ENCODE measurements at places on chromosomes 6 and 20.

DNA sequence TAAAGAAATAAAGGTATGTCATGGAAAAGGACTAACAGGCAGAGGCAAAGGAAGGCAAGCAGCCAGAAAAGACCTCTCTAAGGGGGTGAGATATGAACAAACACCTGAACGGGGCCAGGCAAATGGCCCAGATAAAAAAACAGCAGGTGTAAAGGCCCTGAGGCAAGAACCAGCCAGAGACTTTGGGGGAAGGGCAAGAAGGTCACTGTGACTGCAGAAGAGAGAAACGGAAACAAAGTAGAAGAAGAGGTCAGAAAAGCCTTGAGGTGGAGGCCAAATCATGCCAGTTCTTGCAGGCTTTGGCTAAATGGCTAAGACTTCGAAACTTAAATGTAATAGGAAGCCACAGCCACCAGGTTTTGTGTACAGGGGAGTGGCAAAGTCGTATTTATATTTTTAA lies 30.8 kb downstream of the KIF16B start:
- DNase-seq, result no peak

DNA sequence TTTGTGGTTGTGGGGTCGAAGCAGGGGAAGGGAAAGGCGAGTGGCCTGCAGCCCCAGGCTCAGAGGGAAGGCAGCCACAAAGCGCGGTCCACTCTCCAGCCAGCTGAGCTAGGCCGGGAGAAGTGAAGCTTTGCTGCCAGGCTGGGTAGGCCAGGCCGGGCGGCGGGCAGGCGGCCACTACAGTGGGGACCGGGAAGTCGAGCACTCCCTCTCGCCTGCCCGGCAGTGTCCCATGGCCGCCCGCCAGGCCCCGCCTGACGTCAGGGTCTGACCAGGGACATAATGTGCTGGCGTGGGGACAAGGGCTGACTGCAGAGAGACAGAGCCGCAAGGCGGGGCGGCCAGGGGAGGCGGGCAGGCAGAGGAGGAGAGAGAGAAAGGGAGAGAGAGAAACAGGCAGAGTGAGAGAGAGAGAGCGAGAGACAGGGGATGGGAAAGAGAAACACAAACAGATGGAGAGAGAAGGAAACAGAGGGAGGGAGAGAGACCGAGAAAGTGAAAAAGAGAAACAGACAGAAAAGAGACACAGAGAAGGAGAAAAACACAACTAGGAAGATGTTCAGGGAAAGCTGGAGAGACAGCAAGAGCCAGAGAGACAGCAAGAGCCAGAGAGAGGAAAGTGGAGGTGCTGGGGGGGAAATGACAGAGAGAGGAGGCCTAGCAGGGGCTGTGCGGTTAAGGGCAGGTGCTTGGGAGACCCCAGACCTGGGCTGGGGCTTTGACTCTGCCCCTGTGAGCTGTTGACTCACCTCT lies 94.5 kb upstream of the PTPN1 start:
- DNase-seq, result peak; percentile 57

DNA sequence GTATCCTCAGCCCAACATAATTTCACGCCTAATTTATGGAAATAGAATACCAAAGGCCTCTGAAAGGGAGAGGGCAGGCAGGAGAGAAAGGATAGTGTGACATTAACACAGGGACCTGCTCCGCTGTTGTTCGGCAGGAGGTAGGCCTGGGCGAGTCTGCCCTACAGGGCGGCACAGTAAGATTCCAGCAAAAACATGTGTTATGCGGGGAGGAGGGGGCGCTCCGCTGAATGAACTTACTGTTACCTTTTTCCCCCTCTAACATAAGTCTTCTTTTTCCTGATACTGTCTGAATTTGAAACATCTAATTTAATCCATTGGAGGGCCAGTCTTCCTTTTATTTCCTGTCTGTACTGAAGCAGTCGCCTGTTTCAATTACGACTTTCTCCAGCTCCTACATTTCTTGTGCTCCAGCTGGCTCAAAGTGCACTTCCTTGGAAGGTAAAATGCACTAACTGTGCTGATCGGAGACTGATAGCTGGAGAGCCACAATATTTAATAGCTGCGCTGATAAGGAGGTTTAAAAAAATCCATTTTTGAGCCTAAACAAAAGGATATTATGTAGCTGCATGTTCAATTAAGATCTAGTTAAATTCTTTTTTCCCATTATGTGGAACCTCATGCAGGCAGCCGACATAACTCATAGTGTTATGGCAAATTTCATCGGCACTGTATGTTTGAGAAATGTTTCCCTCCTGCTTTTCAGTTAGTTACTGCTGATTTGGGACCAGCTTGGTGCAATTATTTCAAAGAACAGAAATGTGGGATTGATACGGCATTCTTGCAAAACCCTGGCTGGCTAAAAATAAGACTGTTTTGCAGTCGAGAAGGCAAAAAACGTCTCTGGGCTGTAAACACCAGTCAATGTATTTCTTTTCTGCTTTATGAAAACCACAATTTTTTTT lies 193.0 kb downstream of the FOXC1 start:
- peak; percentile 16 for DNase-seq

DNA sequence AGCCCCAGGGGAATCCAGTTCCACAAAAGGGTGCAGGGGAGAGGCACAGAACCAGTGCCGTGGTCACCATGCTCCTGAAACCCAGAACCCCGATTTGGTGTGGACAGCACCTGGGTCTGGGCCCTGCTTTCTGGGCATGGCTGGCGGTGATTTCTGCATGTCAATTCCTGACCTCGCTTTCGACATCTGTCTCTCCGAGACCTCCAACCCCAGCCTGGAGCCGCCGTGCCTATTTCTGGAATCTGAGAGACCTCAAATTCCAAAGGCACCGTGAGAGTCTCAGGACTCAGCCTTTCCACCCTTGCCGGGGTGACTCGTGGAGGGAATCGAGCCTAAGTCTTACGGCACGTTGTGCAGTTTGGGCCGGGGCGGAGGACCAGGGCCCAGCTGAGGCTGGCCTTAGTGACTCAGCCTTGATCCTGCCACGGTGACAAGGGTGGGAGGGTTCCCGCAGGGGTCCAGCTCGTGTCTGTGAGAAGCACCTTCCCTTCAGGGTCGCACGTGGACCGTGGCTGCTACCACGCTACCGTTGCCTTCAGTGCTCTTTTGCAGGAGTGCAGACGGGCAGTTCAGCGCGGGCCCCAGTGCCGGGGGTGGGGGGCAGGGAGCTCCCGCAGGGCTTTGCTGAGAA lies 133.7 kb downstream of the PXDC1 start:
- no peak for DNase-seq

DNA sequence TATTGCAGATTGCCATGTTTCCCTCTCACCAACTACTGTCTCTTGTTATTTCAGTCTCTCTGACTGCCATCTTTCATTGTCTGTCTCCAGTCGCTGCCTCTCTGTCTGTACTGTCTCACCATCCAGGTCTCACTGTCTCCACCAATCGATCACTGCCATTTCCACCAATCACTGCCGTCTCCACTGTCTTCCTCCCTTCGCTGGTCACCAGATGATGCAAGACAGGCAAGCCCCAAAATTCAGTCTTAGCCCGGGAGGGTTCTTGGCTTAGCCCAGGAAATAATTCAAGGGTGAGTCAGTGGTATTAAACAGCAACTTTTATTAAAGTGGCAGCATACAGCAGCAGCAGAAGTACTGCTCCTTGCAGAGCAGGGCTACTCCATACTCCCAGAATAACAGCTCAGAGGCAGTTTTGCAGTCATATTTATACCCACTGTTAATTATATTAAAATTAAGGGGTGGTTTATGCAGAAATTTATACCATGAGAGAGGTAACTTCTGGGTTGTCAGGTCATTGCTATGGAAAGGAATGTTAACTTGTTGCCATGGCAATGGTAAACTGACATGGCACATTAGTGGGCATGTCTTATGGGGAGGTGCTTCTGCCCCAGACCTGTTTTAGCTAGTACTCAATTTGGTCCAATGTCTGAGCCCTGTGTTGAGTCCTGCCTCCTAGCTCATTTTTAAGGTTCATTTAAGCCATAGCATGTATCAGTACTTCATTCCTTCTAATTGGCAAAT lies 23.0 kb upstream of the ECHDC1 start:
- DNase-seq, result peak; percentile 99

DNA sequence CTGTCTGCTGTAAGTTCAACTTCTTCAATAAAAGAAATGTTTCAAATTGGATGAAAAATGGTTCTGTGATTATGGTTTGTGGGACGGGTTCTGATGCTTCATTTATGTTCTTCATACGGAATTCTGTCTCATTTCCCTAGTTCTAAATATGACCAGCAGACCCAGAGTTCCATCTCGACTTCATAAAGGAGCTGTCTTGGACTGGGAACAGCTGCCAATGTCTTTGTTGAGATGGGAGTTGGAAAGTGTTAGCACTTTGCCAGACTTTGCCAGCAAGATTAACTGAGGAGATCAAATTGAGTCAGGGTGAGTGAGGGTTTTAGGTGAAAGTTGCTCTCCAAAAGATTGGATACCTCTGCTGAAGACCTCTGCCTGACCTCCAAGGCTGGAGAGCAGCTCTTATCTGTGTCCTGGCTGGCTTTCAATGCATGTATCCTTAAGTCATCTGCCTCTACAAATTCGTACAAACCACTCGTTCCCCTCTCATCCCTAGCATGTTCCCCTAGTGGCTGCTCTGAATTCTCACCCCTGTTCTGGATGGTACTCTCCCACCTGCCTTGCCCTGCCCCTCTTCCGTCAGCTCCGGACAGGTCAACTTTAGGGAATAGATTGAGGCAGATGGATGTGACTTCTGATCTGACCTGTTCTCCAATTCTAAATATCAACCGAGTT lies at the start of gene EFCAB8:
TSS of gene EFCAB8 (plus strand) at position 223 of the 672 bp plus-strand sequence. CDS start 4,870 bp downstream, outside the sequence.
- no peak for DNase-seq

GRCh38 chr20:59165891-59166709 lies 2.5 kb downstream of the ZNF831 start:
- no peak for DNase-seq

Data from fibroblast of upper back skin (primary cell).